ENCODE measurements at places on chromosomes 11 and 22.

DNA sequence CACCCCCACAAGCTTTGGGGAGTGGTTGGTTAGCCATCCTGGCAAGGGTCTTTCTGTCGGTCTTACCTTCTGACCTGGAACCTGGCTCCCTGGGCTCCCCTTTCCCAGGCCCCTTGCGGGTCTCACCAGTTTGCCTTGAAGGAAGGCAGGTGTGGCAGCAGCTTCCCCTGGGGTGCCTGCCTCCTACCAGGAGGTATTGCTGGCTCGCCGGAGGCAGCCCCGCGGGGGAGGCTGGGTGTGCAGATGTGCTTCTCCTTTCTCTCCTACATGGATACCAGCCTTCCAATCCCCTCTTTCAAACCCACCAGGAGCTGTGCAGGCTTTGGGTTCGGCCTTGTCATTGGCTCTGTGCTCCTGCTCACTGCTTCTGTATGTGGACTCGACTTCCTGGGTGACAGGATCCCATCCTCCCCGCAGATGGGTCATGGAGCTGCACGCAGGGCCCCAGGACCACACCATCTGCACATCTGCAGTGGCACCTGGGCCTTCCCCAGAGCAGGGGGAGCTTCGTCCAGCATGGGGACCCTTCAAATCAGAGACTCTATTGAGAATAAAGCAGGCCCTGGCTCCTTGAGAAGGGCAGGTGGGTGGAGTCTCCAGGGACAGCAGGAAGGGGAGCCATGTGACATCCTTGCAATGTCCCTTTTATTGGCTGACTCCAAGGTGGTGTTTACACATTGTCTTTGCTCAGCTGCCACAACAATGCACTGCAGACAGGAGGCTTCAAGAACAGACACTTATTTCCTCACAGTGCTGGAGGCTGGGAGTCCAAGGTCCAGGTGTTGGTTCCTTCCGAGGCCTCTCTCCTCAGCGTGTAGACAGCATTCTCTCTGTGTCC, 592.0 kb downstream of the BRD1 start:
- no peak for DNase-seq

- DNase-seq: no peak
Measured at GRCh38 chr11:4027746-4028145, 66.9 kb upstream of the RRM1 start.

DNA sequence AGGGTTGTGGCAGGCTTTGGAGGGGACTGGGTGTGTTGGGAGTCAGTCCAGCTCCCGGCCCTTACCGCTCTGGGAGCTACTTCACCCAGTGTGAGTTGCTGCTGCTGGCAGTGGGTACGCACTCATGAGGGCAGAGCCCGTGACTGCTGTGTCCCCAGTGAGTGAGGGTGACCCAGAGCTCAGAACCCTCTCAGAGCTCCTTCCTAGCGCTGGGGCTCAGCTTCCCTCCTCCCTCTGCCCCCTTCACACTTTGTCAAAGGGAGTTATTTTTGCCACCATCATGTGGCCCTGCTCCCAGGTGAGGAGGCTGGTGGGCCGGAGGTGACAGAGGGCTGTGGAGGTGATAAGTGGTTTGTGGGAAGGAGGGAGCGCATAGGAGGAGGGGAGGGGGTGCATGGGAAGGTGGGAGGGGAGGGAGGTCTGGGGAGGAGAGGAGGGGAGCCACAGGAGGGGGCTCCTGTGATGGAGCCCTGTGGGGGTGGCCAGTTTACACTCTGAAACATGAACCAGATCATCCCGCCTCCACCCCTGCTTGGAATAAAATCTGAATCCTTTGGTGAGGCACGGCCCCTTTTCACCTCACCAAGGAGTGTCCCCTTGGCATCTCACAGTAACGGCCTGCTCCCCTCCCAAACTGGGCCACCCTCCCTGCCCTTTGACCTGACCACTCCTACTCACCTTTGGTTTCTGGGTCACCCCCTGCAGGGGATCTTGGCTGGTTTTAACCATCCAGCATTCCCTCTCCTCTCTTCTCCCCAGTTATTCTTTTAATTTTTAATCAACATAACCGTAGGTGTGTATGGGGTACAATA, 9.9 kb downstream of the NDUFV1 start:
- no peak for DNase-seq

GRCh38 chr11:73648571-73649046, 2.2 kb downstream of the PLEKHB1 start:
- DNase-seq: no peak

DNA sequence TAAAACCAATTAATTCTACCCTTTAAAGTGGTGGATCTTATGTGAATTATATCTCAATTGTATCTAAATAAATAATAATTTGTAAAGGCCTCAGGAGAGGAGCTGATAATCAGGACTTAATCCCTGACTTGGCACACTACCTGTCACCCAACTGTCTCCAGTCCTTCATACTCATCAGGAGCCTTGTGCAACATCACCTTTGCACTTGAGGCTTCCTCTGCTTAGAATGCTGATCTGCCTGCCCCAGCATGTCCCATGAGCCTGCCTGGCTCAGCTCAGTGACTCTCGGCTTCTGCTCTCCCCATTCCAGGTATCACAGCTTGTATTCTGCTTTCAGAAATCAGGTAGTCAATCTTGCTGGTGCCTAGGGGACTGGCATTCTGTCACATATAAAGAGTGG, 43.9 kb upstream of the PRODH start:
- no peak for DNase-seq

DNA sequence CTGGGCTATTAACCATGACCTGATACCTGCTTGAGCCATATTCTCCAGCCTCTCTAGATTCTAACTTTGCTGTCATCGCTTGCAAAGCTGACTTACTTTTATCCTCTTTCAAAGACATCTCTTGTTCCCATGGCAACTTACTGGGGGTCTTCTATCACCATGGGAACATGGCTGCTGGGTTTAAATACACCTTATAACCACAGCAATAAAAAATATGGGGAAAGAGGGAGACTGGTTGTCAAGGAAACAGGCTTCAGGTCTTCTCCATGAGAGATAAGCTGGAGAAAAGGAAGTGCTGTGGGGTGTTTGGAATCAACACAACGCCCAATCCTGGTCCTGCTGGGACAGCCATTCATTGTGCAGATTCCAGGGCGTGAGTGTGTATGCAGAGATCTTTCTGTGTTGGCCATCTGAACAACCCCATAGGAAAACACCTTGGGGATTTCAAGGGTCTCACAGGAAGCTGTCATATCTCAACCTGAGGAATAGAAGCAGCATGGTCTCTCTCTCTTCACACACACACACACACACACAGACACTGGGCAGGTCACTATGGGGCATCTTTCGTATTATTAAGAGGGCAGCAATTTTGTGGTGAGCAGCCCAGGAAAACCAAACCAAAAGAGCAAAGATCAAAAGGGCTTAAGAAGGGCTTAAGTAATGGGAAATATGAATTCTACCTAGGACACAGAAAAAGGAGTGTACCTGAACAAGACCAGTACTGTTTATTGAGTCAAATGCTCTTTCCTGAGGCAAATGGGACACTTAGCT, 344.7 kb upstream of the NCAM1 start:
- DNase-seq: no peak

- no peak for DNase-seq
Measured at GRCh38 chr11:41714101-41714500, 254.6 kb upstream of the LRRC4C start.

- DNase-seq: no peak
Measured at GRCh38 chr22:17913801-17914347, 110.5 kb downstream of the MICAL3 start.

GRCh38 chr11:93089474-93090102, 108.2 kb downstream of the SLC36A4 start:
- peak; percentile 20 for DNase-seq
